COLO829 (cell line): ENCODE measurements at places on chromosomes 11 and 22.

- DNase-seq: no peak
Observed at GRCh38 chr11:65133724-65134123, 595 bp downstream of the SYVN1 start.

GRCh38 chr11:121110871-121111724 is 10.1 kb downstream of the TECTA start:
- no peak for DNase-seq

DNA sequence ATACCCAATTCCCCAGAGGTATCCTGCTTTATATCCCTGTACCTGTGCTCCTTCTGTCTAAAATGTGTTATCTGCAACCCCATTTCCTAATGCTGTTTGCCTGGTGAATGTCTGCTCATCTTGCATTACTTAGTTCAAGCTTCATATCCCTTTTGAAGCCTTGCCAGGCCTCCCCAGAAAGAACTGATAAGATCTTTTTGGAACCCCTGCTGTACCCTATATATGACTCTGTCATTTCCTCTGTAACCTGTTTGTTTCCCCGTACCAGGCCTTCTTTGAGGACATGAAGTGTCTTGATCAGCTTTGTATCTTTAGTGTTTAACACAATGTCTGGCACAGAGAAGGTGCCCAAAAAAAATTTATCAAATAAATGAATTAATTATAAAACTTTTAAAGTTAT is 77.6 kb downstream of the LIF start:
- DNase-seq: no peak

- no peak for DNase-seq
Observed at GRCh38 chr22:17313626-17314025, 55.6 kb upstream of the CECR2 start.

GRCh38 chr11:77117492-77117891 is 10.6 kb upstream of the MYO7A start:
- no peak for DNase-seq

- DNase-seq: no peak
Observed at GRCh38 chr11:99098751-99099150, 78.0 kb downstream of the CNTN5 start.

- DNase-seq: no peak
Observed at GRCh38 chr11:91396236-91397133, 828.1 kb upstream of the FAT3 start.

DNA sequence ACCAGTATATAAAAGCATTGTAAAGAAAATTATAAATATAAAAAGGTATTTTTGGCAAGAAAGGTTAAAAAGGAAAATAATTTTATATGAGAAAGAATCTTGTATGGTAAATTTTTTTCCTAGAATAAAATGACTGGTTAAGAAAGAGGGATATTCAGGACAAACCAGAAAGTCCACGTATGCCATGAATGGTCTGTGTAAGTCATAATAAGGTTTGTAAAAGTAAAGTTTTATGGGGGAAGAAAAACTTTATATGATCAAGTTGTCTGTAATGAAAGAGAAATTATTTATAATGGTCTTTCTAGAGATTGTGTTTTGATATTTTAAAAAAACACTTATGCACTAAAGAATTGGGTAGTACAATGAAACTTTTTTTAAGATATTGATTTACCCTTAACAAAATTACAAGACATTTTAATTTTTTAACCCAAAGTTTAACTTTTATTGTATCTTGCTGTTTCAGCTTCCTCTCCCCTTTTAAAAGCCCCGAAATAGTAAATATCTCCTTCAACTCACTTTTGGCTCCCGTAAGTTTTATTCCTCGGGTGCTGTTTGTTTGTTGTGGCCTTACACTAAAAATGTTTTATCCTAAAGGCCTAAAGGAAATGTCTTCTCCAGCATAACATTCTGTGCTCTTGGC is 47.7 kb downstream of the AMOTL1 start:
- DNase-seq: no peak

GRCh38 chr11:44746894-44747293 is 20.1 kb downstream of the TSPAN18 start:
- DNase-seq: no peak

GRCh38 chr11:80136991-80137390 is 696.2 kb upstream of the TENM4 start:
- DNase-seq: no peak

DNA sequence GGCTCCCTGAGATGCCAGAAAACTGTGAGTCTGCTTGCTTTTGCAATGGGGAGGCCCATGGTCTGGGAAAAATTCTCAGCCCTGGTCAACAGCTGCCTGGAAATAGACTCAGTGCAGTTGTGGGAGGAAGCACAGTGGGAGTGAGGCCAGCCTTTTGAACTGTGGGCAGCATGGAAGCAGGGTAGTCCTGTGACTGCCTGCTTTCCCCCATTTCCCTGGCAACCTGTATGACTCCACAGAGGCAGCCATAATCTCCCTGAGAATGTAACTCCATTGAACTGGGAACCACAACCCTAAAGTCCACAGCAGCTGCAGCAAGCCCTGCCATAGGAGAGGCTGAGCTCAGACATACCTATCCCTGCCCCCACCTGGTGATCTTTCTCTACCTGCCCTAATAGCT is 494.6 kb upstream of the FAT3 start:
- DNase-seq: no peak

GRCh38 chr22:30310881-30311771 is 15.6 kb downstream of the TBC1D10A start:
- no peak for DNase-seq

DNA sequence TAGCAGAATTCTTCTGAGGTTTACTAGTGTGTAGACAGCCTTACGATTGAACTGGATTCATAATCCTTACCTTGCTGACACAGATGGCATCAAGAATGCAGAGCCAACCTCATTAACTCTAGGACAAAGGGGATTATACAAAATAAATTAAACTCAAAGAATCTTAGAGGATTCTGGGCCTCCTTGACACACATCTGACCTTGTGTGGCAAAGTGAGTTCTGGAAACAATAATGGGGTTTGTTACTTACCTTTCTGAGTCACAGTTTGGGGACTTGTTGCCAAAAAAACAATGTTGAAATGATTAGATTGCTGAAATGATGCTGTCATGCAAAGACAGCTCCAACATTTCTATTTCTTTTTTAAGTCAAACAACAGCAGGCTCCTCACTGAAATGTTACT is 179.1 kb upstream of the ISX start:
- no peak for DNase-seq

GRCh38 chr11:72732329-72732728 is 19.9 kb downstream of the ARAP1 start:
- no peak for DNase-seq

DNA sequence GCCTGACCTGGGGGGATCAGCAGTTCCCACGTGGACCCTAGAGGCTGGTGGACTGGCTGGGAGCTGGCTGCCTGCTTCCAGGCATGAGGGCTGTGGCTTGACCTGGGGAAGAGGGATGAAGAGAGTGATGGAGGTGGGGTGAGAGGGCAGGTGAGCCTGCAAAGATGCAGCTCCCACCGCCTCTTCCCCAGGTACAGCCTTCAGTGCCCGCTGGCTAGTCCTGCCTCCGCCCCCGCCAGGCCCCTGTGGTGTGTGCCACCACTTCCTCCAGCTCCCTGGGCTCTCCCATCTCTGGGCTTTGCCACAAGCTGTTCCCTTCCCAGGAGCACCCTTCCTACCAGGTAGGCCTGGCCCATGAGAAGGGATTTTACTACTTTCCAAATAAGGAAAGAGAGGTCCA is 19.1 kb downstream of the PARVG start:
- DNase-seq: no peak

DNA sequence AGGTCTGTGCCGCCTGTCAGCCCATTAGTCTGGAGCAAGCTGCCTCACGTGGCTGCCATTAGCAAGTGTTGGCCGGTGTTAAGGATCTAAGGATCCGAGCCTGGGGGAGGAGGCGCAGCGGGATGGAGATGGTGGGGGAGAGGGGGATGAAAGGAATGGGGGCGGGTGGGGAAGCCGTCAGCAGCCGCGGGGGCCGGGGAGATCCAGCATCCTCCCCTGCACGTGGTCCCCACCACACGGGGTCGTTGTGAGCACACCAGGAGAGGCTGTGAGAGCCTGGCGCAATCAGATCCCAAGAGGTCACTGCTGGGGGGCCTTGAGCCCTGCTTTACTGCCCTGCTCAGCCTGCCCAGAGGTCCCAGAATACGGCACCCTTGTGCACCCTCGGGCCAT is 7.3 kb downstream of the CABP7 start:
- no peak for DNase-seq

DNA sequence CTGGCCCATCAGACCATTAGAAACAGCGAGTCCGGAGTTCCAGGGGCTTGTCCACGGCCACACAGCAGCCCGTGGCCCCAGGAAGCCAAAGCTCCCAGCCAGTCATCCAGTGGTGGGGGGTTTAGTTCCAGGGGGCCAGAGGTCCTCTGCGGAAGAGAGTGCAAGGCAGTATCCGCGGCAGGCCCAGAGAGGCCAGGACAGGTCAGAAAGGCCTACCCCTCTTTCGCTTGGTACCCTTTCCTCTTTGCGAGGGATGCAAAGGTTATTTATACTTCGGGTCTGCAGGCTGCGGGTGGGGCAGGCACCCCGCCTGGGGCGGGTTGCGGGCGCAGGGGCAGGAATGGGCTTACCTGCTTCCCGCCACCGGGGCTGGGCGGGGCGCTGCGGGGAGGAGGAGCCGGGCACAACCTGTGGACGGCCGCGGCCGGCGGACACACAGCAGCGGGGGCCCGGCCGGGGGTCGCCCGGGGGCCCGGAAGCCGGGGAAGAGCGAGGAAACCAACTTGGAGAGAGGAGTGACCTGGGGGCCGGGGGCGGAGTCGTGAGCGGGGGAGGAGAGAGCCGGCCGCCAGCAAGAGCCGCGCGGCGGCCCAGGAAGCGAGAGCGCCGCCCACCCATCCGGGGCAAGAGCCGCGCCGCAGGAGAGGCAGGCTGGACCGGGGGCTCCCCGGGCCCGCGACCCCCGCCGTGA is at the start of gene SH3BP1:
Gene SH3BP1, plus strand, starts transcription at position 600 of the 691 bp plus-strand sequence. CDS start 119 bp downstream, outside the sequence.
- DNase-seq: no peak

GRCh38 chr22:20159076-20159475 is 8.2 kb upstream of the CCDC188 start:
- no peak for DNase-seq

DNA sequence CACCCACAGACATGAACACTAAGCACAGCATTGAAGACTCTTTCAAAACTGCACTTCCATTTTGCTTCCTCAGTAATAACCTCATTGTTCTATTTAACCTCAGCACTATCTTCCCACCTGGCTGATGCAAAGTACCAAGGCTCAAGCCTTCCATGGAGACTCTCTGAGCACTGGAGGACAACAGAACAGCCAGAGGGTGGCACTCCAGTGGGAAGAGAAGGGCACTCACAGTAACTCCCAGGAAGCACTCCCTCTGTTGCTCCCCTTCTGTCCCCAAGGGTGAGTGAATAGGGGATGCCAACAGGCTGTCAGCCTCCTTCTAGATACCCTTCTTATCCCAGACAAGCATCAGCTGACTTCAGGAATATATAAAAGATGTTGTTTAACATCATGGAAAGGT is 3.5 kb downstream of the ME3 start:
- DNase-seq: no peak

- no peak for DNase-seq
Observed at GRCh38 chr11:59173964-59174663, 2.2 kb downstream of the DTX4 start.

GRCh38 chr11:217704-218103 is 10.2 kb downstream of the RIC8A start:
- DNase-seq: no peak

DNA sequence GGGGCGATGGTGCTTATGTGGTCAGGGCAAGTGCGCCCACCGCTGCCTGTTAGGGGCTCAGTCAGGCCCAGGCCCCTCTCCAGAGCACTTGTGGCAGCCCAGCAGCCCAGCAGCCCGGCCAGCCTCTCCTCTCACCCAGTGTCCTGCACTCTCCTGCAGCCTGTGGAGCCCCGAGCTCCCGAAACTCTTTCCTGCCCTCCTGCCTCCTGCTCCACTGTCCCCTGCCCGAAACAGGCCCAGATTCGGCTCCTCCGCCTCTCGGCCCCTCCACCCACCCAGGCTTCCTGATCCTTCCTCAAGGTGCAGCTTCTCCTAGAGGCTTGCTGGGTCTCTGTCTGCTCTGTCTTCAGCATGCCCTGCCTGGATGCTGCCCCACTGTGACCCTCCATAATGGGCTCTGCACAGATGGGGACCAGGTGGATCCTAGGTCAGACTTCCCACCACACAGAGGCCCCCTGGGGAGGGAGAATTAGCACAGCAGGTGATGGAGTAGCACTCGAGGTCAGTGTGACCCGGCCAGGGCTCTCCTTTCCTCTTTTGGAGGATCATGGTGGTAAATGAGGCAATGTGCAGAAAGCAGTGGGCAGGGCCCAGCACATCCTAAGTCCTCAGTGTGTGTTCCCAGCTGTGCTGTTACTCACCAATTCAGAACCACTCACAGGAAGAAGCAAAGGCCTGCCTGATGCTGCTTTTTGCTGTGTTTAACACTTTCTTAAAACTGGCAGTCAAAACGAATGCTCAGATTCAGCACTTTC is 18.6 kb upstream of the NAP1L4 start:
- no peak for DNase-seq

DNA sequence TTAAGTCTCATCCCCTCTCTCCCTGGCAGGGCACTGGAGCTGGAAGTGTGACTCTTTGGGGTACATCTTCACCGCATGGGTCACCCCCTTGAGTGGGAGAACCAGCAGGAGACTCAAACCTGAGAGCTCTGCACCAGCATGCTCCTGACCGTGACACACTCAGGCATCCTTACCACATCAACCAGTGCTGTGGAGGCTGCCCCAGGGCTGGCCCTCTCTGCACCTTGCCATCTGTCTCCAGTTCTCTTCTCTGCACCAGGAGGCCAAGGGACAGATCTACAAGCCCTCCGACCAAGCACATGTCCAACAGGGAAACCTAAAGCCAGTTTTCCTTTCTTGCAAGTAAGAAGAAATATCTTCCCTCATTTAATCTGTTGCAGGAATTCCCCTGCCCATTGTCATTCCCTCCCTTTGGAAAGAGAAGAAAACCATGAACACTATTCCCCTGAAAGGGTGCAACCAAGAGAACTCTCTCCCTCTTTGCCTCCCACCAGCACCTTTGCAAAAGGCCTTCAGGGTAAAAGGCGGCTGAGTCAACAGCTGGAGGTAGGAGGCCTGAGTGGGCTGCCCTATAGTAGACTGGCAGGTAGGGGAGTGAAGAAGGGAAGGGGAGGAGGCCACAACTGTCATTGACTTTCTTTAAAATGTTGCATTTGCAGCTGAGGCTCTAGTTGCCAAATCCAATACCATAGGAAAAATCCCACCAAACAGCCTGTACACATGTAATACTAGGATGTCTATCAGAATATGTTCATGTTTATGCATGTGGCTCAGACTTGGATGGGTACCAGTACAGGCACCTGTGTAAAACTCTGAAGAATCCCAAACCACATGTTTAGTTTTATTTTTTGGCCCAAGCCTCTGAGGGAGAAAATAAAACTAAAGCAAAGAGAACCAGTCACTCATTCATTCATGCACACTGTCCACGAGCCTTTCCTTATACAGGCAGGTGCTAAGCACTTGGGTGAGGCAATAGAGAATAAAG is 117.0 kb downstream of the WT1 start:
- DNase-seq: no peak

- peak; percentile 90 for DNase-seq
Observed at GRCh38 chr11:126839496-126839895, 161.1 kb downstream of the KIRREL3 start.

- DNase-seq: no peak
Observed at GRCh38 chr11:82671451-82671850, 62.2 kb downstream of the FAM181B start.

GRCh38 chr22:44581096-44581435 is 83.0 kb upstream of the RTL6 start:
- no peak for DNase-seq
